Transverse colon (tissue), 4 donors: ENCODE measurements at places on chromosomes 6 and 20. TPM values are rescaled to one million over a fixed set of nuclear protein-coding genes. Genes with fewer than 3 reads are reported as not detected.

BPIFB2 gene
- not detected for total RNA-seq

CST5 gene
- not detected for total RNA-seq

GPLD1 gene
- 5.2 TPM for total RNA-seq

TMEM151B gene
- 0.14 TPM for total RNA-seq

CST3 gene
- 607 TPM for total RNA-seq

HSPA1L gene
- total RNA-seq, result 0.68 TPM

SGK2 gene
- 71.6 TPM for total RNA-seq

TSBP1 gene
- total RNA-seq, result not detected

ZFP57 gene
- not detected for total RNA-seq

GRCh38 chr6:111150577-111150976 is 63.3 kb downstream of the SLC16A10 start:
- no peak for DNase-seq

DNA sequence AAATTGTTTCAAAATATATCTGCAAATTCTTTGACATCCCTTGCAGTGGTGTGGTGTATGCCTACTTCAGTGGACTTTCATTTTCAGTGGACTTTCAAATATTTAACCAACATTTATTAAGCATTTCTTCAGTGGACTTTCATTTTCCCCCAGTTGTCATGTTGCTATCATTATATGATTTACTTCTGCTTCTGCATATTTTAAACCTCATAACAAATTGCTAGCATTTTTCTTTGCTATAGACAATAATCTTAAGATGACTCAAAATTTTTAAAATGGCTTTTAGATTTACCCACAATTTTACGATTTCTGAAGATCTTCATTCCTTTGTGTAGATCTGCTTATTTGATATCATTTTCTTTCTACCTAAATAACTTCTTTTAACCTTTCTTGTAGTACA is 592.7 kb upstream of the SLC35B3 start:
- DNase-seq, result no peak

- no peak for DNase-seq
These were observed 148.9 kb downstream of the MAFB start for GRCh38 chr20:40540166-40540565.

- DNase-seq, result no peak
These were observed 76.8 kb downstream of the MAP3K4 start for GRCh38 chr6:161068321-161068741.

DNA sequence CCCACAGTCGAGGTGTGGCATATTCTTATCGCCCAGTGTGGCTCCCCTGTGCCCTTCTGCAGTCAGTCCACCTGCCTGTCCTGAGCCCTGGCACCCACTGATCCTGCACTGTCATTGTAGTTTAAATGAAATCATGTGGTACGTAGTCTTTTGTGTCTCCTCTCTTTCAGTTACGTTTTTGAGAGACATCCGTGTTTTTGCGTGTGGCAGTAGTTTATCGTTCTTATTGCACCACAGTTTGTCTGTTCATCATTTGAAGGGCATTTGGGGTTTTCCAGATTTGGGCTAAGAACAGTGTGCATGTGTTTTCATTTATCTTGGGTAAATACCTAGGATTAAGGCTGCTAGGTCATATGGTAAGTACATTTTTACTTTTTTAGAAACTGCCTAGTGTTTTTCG is 49.3 kb downstream of the SPATA2 start:
- DNase-seq, result no peak

- DNase-seq, result no peak
These were observed 56.3 kb downstream of the FOXO3 start for GRCh38 chr6:108616973-108617372.

- no peak for DNase-seq
These were observed 208.9 kb upstream of the EXOC2 start for GRCh38 chr6:901696-902460.

GRCh38 chr6:36674942-36675341 is 3.6 kb upstream of the CDKN1A start:
- DNase-seq, result no peak

GRCh38 chr20:25573288-25574251 is 11.8 kb downstream of the NINL start:
- DNase-seq, result no peak

DNA sequence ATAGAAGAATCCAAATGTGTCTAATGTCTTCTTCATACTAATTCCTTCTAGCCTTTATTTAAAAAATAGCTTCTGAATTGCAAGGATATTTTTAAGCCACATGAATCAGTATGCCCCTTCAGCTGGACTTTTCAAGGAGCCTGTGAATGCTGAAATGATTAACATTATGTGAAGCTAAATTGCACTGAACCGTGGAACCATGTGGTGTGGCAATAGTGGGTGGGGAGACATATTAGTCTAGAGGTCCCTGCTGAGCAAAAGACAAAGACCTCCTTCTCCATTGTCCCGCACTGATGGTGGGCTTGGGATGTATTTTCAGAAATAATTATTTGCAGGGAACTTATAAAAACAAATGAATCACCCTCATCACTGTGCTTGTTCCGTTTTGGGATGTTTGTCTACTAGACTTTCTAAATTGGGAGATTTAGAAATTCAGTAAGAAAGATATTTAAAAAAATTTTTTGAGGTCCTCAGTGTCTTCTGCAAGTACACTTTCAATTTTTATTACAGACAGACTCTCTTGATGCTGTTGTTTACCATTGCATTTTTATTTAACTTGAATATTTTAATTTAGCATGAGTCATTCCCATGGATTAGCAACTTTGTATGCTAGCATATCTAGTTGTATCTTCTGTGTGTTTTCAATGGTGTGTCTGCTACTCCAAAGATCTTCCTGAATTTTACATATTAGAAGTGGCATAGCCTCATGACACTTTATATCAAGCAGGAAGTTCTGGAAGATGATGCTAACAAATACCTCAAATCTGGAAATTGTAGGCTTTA is 238.1 kb downstream of the LAMA2 start:
- DNase-seq, result no peak

GRCh38 chr6:69090132-69090531 is 455.1 kb downstream of the ADGRB3 start:
- no peak for DNase-seq

GRCh38 chr20:60484316-60484715 is 526.1 kb downstream of the CDH26 start:
- no peak for DNase-seq

GRCh38 chr20:62918831-62919230 is 7.5 kb downstream of the DIDO1 start:
- DNase-seq, result no peak

- no peak for DNase-seq
These were observed 52.3 kb upstream of the TMEM170B start for GRCh38 chr6:11485271-11485670.

- no peak for DNase-seq
These were observed 6.0 kb downstream of the TMEM30A start for GRCh38 chr6:75278474-75279077.

GRCh38 chr20:22473293-22473692 is 111.1 kb downstream of the FOXA2 start:
- no peak for DNase-seq

DNA sequence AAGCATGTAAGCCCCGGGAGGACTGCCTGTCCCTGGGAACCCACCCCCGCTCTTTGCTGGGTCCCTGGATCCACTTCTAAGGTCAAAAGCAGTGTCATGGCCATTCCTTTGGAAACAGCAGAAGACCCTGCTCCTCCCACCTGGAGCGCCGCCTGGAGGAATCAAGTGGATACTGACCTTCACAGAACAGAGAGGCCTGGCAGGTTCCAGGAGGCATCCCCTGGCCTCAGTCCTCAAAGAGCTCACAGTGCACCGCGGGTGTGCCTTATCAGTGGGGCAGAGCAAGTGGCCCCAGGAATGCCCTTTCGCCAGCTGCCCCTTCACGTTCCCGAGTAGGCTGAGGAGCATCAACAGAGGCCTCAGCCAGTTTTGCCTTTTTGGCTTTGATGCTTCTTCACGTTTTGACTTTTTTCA is 11.1 kb upstream of the SLC4A11 start:
- DNase-seq, result no peak

GRCh38 chr20:42429761-42430458 is 759.8 kb downstream of the PTPRT start:
- DNase-seq, result no peak

- DNase-seq, result no peak
These were observed 34.6 kb downstream of the REPS1 start for GRCh38 chr6:138953451-138953850.

GRCh38 chr20:33554914-33555420 is 65.1 kb downstream of the CBFA2T2 start:
- DNase-seq, result no peak

DNA sequence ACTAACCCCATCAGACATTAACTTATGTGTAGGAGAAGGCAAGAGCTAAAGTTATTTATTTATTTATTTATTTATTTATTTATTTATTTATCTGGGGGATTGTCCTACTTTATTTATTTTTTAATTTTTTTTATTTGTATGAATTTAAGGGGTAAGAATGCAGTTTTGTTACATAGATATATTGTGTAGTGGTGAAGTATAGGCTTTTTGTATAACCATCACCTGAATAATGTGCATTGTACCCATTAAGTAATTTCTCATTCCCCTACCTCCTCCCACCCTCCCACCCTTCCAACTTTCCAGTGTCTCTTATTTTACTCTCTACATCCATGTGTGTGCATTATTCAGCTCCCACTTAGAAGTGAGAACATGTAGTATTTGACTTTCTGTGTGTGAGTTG is 51.6 kb downstream of the SPTLC3 start:
- no peak for DNase-seq
